ENCODE measurements at places on chromosomes 4 and X. TPM values are rescaled to one million over a fixed set of nuclear protein-coding genes. Genes with fewer than 3 reads are reported as not detected.

Gene CYSLTR1
- not detected for polyA plus RNA-seq

Gene HPSE
- polyA plus RNA-seq: 5.7 TPM

Gene REST
- 22.6 TPM for polyA plus RNA-seq

Gene PNMA3
- 0.03 TPM for polyA plus RNA-seq

Gene N4BP2
- polyA plus RNA-seq: 1.3 TPM
